ENCODE measurements at places on chromosomes 2 and 18.

GRCh38 chr2:235044501-235045271 lies 92.9 kb downstream of the SH3BP4 start:
- DNase-seq = no peak

GRCh38 chr2:10532638-10533101 lies 84.5 kb upstream of the ODC1 start:
- DNase-seq = no peak

DNA sequence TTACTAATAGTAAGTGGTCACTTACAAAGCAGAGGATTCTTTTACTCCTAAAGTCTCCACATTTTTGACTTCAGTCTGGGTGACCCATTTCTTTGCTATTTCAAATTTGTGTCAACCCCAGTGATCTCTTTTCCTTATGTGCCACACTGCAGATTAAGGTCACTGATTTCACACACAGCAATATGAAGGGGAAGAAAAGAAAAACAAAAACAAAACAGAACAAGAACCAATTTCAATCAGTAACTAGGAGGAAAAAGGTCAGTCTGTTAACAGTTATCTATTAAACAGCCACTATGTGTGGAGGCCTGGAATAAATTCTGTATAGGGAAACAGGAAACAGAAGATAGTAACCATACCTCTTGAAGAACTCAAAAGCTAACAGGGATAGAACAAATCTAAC lies 72.0 kb upstream of the ACVR2A start:
- DNase-seq = no peak

DNA sequence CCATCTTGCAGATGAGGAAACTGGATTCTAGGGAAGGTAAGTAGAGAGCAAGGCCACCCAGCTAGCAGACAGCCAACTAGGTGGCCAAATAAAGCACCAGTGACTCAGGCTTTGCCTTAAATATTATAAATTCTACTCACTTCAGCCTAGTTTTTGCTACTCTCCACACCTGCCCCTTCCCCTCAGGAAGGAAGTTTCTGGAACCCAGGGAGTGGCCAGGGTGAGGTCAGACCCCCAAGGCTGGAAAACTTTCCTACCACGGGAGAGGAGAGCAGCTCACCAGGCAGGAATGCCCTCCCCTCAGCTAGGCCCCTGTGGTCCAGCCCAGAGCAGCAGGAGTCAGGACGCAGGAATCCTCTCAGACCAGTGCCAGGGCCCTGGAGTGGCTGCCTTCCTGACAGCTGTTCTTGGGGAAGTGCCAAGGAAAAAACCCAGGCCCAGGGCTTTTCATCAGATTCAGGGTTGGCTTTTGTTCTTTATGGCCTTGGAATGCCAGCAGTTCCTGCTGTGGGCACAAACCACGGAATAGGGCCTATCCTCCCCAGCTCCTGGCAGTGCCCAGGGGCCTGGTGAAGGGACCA lies 5.1 kb upstream of the PAX8 start:
- peak; percentile 82 for DNase-seq

GRCh38 chr2:2324119-2324518 lies 7.0 kb downstream of the MYT1L start:
- no peak for DNase-seq

- DNase-seq = no peak
Observed at GRCh38 chr2:54741250-54741649, 17.8 kb downstream of the EML6 start.

DNA sequence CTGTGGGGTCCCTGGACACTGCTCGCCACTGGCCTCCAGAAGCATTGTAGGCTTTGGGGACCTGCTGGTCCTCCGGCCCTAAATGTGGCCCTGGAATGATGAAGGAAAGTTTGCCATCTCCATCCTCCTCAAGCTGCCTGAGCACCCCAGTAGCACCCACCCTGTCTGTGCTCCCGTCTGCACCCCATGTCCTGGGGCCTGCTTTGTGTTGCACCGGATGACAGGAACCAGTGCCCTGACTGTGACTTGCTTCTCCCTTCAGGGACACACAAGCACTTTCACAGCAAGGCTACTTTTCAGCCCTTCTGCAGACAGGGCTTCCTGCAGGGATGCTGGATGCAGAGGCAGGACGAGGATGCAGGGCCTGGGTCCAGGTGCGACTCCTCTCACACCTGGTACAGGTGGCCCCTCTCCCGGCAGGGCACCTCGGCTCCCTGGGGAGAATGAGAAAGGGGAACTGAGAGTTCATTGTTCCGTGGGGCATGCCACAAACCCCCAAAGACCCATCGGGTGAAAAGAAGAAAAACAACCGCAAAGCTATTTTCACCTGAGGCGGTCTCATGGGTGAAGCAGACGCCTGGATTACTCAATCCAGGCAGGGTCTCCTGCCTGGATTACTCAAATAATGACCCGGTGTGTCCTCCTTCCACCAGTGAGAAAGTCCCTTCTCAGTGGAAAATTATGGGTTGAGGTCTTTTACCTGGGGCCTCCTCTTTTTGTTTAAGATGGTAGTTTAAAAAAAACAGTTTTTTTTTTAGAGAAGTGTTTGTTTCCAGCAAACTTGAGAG lies 74.9 kb downstream of the LONRF2 start:
- DNase-seq = no peak

DNA sequence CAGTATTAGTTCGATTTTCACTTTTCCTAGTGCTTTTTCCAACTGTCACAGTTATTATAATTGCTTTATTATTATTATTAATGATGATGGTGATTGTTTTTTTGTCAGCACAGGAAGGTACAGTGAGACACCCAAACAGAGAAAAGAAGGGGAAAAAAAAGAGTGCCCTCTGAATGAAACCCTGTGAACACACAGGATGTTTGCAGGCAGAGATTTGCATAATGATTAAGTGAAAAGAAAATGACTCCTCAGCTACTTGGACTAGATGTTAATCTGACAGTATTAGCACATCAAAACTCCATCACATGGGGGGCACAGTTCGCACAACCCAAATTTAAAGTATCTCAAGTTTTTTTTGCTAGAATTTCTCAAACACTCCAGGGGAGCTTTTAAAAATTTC lies 32.9 kb downstream of the ADD2 start:
- no peak for DNase-seq

GRCh38 chr18:2847317-2848246 lies 776 bp downstream of the EMILIN2 start:
- no peak for DNase-seq

DNA sequence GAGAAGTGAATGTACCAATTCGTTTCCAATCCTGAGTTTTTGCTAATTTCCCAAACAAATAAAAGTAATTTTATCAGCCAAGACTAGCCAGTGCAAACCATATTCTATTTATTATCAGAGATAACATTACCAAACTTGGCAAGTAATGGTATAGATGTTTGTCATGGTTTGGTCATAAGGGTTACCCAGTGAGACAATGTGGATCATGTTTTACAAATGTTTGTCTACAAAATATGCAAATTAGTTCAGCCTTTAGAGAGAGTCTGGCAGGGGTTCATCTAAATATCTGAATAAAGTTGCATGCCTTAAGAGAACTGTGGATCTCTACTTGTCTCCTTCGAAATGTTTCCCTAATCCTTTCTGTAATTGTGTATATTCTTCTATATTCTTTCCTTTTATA lies 152.2 kb downstream of the KCNH7 start:
- no peak for DNase-seq

DNA sequence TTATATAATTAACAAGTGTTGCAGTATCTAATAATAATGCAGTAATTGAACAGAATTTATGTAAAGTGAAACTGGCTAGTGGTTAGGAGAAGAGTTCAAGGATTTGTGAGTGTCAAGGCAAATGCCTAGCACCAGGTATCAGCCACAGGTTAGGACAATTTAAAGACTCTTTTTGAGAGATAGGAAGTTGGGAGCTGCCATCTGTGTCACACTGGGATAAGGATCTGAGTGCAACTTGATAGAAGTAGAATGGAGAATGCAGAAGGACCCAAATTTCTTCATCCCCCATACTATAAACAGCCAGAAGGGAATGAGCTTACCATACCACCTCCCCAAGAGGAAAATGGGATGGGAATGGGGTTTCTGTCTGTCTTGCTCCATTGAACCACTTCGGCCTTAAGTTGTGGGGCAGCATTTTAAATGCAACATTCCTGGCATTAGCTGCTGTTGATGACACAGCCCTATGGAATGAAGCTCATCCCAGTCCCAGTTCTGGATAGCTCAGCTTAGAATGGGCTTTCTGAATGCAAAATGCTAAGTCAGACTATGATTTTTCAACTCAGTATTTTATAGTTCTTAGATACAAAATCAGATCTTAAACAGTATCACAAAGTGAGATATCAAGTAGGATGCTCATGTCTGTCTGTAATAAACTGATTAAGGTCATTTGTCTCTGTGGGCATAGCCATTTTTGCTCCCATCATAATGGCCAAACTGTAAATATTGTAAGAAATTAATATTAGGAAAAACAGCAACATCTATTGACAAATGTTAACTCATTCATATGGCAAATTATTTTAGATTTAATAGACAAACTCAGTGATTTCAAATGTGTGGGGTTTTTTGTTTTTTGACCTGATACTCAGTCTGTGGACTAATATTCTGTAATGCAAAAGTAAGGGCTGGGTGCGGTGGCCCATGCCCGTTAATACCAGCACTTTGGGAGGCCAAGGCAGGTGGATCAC lies 44.0 kb downstream of the GPR155 start:
- peak; percentile 64 for DNase-seq

DNA sequence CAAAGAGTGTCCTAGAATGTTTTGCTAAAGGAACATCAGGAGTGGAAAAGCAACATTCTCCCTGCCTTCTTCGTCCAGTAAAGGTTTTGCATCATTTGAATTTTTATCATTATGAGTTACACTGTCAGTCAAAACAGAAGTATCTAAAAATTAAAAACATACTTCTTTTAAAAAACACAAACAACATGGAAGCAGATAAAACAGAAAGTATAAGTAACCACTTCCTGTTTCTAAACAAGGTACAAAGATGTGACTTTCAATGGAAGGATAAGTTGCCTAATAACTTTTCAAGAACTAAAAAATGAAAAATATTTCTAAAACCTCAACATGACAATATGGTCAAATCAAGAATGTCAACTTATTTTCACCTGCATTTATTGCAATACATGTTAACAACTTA lies 158.2 kb downstream of the STK39 start:
- no peak for DNase-seq

- no peak for DNase-seq
Observed at GRCh38 chr2:132871831-132872230, 201.8 kb upstream of the LYPD1 start.

GRCh38 chr2:54787270-54787669 lies 63.8 kb downstream of the EML6 start:
- DNase-seq = no peak

GRCh38 chr2:120348737-120349439 lies 3.0 kb downstream of the INHBB start:
- DNase-seq = no peak

All from AG04450 (cell line).